Aorta (tissue), 5 donors: ENCODE measurements at places on chromosomes 12 and 14. TPM values are rescaled to one million over a fixed set of nuclear protein-coding genes. Genes with fewer than 3 reads are reported as not detected.

DNA sequence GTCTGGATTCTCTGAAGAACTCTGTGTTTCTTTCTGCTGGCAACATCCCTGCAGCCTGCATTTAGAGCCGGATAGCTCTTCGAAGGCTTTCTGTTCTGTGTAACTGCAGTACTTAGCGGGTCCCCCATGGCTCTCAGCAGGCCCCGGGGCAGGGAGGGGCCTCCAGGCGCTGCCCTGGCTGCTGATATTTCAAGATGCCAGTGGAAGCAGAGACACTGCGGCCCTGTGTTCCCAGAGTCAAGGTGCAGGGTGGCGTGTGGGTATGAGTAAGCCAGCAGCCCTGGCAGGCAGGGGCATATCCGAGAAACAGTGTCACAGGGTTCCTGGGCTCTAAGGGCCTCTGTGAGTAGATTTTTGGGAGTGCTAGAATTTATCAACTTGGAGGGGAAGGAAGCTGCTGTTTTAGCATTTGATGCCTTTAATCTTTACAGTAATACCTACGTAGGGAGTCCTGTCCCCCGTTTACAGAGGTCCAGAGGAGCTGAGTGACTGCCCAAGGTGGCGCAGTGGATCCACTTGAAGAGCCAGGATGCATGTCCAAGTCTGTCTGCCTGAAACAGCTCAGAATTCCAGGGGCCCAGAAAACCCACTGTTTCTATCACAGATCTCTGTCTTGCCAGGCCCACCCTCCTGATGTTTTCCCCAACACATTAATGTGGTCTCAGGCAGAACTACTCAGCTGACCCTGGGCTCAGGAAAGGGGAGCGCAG lies 16.2 kb downstream of the ESRRB start:
- peaks cover 2% of the 10 kb centered on the region for H3K27me3 ChIP-seq
- H3K27ac ChIP-seq = no peak overlapping the region
- DNase-seq = no peak
- H3K36me3 ChIP-seq = no peaks in the 10 kb centered on the region

DNA sequence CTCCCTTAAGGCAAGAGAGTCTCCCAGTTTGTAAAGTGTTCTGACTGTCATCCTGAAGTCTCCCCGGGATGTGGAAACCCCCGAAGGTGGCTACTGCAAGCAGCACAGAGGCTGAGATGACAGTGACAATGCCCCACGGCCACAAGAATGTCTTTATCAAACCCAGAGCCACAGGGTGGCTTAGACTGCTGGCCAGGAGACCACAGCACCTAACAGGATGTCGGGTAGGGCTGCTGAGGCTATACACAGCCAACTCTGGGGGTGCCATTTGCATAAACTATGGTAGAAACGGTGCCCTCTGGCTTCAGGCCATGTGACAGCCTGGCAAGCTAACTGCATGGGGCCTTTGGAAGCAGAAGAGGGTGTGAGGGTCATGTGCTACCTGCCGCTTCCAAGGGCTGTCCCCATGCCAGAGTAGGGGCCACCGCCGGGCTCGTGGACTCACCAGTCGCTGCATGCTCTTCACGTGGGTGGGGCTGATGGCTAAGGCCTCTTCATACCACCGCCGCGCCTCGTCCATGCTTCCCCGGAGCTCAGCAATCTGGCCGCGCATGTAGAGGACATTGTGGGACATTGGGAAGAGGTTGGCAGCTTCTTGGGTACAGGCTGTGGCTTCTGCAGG lies 180.9 kb downstream of the CALM1 start:
- no peak overlapping the region for H3K4me3 ChIP-seq
- no peaks in the 10 kb centered on the region for H3K27me3 ChIP-seq
- DNase-seq = no peak
- no peaks in the 10 kb centered on the region for H3K4me1 ChIP-seq

- no peak overlapping the region for H3K4me3 ChIP-seq
- DNase-seq = no peak
- H3K27me3 ChIP-seq = no peaks in the 10 kb centered on the region
- peaks cover 20% of the 10 kb centered on the region for H3K36me3 ChIP-seq
Measured at GRCh38 chr12:54394281-54394719, 9.8 kb upstream of the ZNF385A start.

GRCh38 chr14:52473557-52473956 lies 78.7 kb downstream of the TXNDC16 start:
- H3K36me3 ChIP-seq = no peaks in the 10 kb centered on the region
- no peaks in the 10 kb centered on the region for H3K27me3 ChIP-seq
- no peaks in the 10 kb centered on the region for H3K4me1 ChIP-seq
- DNase-seq = no peak
- H3K4me3 ChIP-seq = no peak overlapping the region

DNA sequence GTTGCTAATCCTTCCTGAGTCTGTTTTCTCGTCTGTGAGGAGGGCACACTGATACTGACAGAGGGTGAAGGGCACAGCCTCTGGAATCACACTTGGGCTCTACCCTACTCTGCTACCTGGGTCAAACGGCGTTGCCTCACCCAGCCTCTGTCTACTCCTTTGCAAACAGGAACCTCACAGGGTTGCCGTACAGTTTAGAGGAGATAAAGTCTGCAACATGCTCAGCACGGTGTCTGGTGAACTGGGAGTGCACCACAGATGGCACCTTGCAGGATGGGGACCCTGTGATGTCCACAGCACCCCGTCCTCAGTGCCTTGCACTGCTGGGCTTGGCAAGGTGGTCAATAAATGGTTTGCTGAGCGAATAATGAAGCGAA lies 38.3 kb downstream of the TESC start:
- no peaks in the 10 kb centered on the region for H3K27me3 ChIP-seq
- no peaks in the 10 kb centered on the region for H3K36me3 ChIP-seq
- no peaks in the 10 kb centered on the region for H3K4me1 ChIP-seq
- no peak for DNase-seq
- H3K27ac ChIP-seq = no peak overlapping the region
- H3K4me3 ChIP-seq = no peak overlapping the region

- peak overlapping the region; percentile 92 for H3K27ac ChIP-seq
- H3K36me3 ChIP-seq = no peaks in the 10 kb centered on the region
- no peaks in the 10 kb centered on the region for H3K4me1 ChIP-seq
- no peaks in the 10 kb centered on the region for H3K27me3 ChIP-seq
- H3K4me3 ChIP-seq = no peak overlapping the region
Measured at GRCh38 chr12:4997939-4998338, 45.7 kb upstream of the KCNA5 start.

GRCh38 chr12:2513141-2514037 lies 281.4 kb upstream of the FKBP4 start:
- no peak overlapping the region for H3K27ac ChIP-seq
- no peaks in the 10 kb centered on the region for H3K4me1 ChIP-seq
- no peak for DNase-seq
- no peaks in the 10 kb centered on the region for H3K27me3 ChIP-seq

- DNase-seq = no peak
- H3K36me3 ChIP-seq = no peaks in the 10 kb centered on the region
- no peaks in the 10 kb centered on the region for H3K4me1 ChIP-seq
- H3K27me3 ChIP-seq = no peaks in the 10 kb centered on the region
Measured at GRCh38 chr12:52442600-52443061, 8.5 kb upstream of the KRT75 start.

- H3K36me3 ChIP-seq = no peaks in the 10 kb centered on the region
- no peak overlapping the region for H3K4me3 ChIP-seq
Measured at GRCh38 chr12:92149563-92149962, 3.9 kb upstream of the BTG1 start.

DNA sequence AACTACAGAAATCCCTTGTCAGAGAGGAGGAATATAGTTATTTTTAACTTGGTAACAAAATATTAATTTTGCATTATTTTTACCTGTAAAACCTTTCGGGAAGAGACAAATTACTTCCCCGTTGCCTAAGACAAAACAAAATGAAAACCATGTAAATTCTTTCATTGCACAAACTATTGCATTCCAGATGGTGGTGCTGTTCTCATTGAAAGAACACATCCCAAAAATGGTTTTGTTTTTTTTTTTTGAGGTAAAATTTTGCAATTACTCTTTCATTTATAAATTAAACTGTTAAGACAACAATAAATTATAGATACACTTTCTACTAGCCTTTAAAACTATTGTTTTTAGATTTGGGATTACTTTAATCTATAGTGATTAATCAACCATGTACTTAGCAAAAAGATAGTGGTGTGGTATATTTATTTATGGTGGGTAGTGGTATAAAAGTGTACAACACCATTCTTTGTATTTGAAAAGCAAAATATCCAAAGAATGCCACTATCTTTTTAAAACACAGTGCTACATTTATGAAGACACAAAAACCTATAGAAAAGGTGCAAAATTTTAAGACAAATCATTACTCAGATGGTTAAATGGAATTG lies 115.5 kb downstream of the SLC38A1 start:
- H3K4me1 ChIP-seq = peaks cover 3% of the 10 kb centered on the region
- no peaks in the 10 kb centered on the region for H3K36me3 ChIP-seq
- H3K4me3 ChIP-seq = no peak overlapping the region

- H3K27ac ChIP-seq = no peak overlapping the region
- H3K4me1 ChIP-seq = peaks cover 2% of the 10 kb centered on the region
- H3K27me3 ChIP-seq = no peaks in the 10 kb centered on the region
Measured at GRCh38 chr12:44336577-44336976, 500.7 kb downstream of the TMEM117 start.

- no peak for DNase-seq
- H3K27me3 ChIP-seq = no peaks in the 10 kb centered on the region
- no peaks in the 10 kb centered on the region for H3K36me3 ChIP-seq
- no peak overlapping the region for H3K4me3 ChIP-seq
Measured at GRCh38 chr12:51307655-51308593, 16.1 kb downstream of the BIN2 start.

GRCh38 chr12:52912711-52913430 lies 8.0 kb upstream of the KRT8 start:
- H3K4me3 ChIP-seq = no peak overlapping the region
- no peak overlapping the region for H3K27ac ChIP-seq
- no peak for DNase-seq
- H3K4me1 ChIP-seq = no peaks in the 10 kb centered on the region
- H3K36me3 ChIP-seq = no peaks in the 10 kb centered on the region
- H3K27me3 ChIP-seq = no peaks in the 10 kb centered on the region

DNA sequence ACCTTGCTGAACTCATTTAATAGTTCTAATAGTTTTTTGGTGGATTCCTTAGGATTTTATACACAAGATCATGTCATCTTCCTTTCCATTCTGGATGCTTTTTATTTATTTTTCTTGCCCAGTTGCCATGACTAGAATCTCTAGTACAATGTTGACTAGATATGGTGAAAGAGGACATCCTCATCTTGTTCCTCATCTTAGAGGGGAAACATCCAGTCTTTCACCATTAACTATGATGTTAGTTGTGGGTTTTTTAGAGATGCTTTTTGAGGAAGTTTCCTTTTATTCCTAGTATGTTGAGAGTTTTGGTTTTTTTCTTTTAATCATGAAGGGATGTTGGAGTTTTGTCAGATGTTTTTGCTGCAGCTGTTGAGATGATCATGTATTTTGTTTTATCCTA lies 8.7 kb downstream of the ANKRD13A start:
- H3K4me3 ChIP-seq = no peak overlapping the region
- no peak for DNase-seq
- no peak overlapping the region for H3K27ac ChIP-seq
- no peaks in the 10 kb centered on the region for H3K36me3 ChIP-seq

The SYNDIG1L gene
- 0.94 TPM for total RNA-seq

The TBX3 gene
- total RNA-seq = 3.7 TPM

The FSCB gene
- not detected for total RNA-seq

The SERPINA10 gene
- total RNA-seq = not detected

The CLEC1B gene
- not detected for total RNA-seq

The RERGL gene
- 30.6 TPM for total RNA-seq

The MORN3 gene
- total RNA-seq = not detected
